LHCN-M2 (cell line): ENCODE measurements at places on chromosomes 5 and 9. TPM values are rescaled to one million over a fixed set of nuclear protein-coding genes. Genes with fewer than 3 reads are reported as not detected.

Gene LCN15
- total RNA-seq = not detected in 2 replicates

Gene SH3RF2
- total RNA-seq = 1.2 and 1.9 TPM in 2 replicates

Gene PHF24
- total RNA-seq = not detected in 2 replicates

Gene TPRN
- 6.3 and 10.7 TPM in 2 replicates for total RNA-seq

Gene SIT1
- total RNA-seq = 0.26 and 0.63 TPM in 2 replicates

Gene MRPL50
- 13.5 and 14.6 TPM in 2 replicates for total RNA-seq

Gene PRSS3
- not detected in 2 replicates for total RNA-seq

Gene NMUR2
- total RNA-seq = not detected in 2 replicates

Gene FOXD4L4
- 0.06 and 0.17 TPM in 2 replicates for total RNA-seq

Gene ARHGEF39
- total RNA-seq = 4.4 and 4.5 TPM in 2 replicates

Gene CDC20B
- not detected in 2 replicates for total RNA-seq

Gene ZBTB26
- total RNA-seq = 2.1 and 4.2 TPM in 2 replicates

Gene GABRB2
- total RNA-seq = 5.9 and 10.5 TPM in 2 replicates

Gene CD14
- total RNA-seq = 0.96 and 1.1 TPM in 2 replicates

Gene FRRS1L
- under 0.01 TPM in 1 of 2 replicates, not detected in the other for total RNA-seq

Gene RNF38
- 10.3 and 13.5 TPM in 2 replicates for total RNA-seq

Gene LRRC70
- 0.17 and 0.83 TPM in 2 replicates for total RNA-seq

Gene PCDHGA11
- total RNA-seq = 0.64 and 0.75 TPM in 2 replicates

Gene CNTLN
- 10.3 and 15.1 TPM in 2 replicates for total RNA-seq

Gene ALDH1A1
- total RNA-seq = 155 and 163 TPM in 2 replicates

Gene NFIB
- total RNA-seq = 9.0 and 13.0 TPM in 2 replicates

Gene KYAT1
- total RNA-seq = 9.6 and 9.8 TPM in 2 replicates

Gene SLC46A2
- not detected in 2 replicates for total RNA-seq

Gene LTC4S
- not detected in 2 replicates for total RNA-seq

Gene ABO
- not detected in 2 replicates for total RNA-seq

Gene TAF11L5
- total RNA-seq = not detected in 2 replicates
